HAP-1 (cell line): ENCODE measurements at places on chromosomes 2 and 18.
A peak's percentile ranks its signal among the peaks of the same experiment; 100 is the strongest.

GRCh38 chr2:72157871-72158771, 10.5 kb upstream of the CYP26B1 start:
- no peak for DNase-seq

DNA sequence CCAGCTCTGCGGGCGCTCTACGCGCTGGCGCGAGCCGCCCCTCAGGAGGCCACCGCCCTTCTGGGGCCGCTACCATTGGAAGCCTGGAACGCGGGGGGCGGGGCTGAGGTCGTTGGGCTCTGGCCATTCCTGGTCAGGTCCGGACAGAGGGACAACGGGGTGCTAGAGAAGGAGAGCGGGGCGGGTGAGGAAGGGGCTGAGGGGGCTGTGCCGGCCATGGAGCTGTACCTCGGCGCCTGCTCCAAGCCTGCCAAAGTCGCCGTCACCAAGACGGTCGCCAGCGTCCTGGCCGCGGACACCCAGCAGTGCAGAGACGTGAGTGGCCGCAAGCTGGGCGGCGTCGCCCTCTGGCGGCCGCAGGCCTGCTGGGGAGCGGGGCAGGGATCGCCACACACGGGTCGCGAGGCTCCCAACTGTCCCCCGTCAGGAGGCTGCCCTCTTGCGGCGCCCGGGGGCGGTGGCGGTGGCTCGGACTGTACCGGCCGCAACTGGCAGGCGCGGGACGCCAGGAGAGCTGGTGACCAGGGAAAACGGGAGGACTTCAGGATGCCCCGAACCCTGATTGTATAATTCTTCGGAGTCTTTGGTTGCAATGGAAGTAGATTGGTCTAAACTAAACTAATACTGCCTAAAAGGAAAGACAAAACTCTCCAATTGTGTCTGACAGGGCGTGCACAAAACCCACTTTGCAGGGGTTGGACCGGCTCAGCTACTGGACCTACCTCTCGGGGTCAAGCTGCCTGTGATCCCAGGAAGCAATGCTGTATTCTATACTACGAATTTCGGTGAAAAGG, at the start of gene FSIP2:
FSIP2 (plus strand) TSS at position 126 of the 794 bp plus-strand sequence; CDS start at position 217, 91 bp downstream.
- peak; percentile 89 for DNase-seq

DNA sequence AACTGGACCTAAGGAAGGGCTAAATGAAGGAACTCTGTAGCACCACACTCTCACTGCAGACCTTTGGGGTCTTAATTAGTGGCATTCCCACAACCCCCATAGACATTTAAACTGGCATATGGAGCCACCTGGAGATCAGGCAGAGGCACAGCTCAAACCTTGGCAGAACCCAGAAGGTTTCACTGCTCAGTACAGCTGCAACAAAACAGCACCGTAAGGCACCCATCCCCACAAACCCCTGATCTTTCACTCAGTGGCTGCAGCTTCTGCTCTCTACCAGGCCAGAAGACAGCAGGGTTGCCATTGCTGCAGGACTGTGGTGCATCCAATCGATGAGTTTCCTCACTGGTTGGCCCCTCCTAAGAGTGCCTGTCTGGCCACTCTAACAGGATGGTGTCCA, 361.6 kb upstream of the VRK2 start:
- DNase-seq: no peak

DNA sequence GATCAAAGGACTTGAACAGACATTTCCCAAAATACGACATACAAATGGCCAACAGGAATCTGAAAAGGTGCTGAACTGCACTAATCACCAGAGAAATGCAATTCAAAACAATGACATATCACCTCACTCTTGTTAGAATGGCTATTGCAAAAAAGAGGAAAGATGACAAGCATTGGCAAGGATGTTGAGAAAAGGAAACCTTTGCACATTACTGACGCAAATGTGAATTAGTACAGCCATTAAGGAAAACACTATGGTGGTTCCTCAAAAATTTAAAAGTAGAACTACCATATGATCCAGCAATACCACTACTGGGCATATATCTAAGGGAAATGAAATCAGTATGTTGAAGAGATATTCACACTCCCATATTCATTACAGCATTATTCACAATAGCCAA, 57.7 kb upstream of the ASPRV1 start:
- no peak for DNase-seq

- DNase-seq: no peak
Measured at GRCh38 chr2:23360571-23361125, 24.3 kb upstream of the KLHL29 start.

GRCh38 chr18:48566589-48566988, 27.8 kb downstream of the CTIF start:
- DNase-seq: no peak

DNA sequence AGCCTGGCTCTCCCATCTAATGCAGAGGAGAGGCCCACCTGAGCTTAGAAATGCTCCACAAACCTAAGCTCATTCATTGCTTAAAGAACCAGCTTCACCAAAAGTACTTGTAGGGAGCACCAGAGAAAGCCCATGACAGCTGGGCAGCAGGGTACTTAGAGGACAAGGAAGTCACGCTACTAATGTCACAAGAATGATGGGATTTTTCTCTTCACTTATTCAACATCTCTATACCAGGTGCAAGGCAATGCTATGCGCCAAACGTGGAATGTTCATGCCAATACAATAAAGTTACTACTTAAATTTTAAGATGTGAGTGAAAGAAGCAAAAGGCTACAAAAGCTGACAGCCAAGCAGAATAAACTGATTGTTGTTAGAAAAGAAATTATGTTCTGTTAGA, 36.0 kb downstream of the LONRF2 start:
- DNase-seq: no peak

GRCh38 chr2:133802409-133803039, 234.3 kb upstream of the NCKAP5 start:
- no peak for DNase-seq

GRCh38 chr2:28340312-28341202, 52.1 kb upstream of the FOSL2 start:
- no peak for DNase-seq
